ENCODE measurements at places on chromosomes 5 and 9.

GRCh38 chr9:911005-911404 lies 65.5 kb upstream of the DMRT3 start:
- DNase-seq: no peak

- DNase-seq: no peak
These were observed 425 bp downstream of the PTPA start for GRCh38 chr9:129111528-129112151.

DNA sequence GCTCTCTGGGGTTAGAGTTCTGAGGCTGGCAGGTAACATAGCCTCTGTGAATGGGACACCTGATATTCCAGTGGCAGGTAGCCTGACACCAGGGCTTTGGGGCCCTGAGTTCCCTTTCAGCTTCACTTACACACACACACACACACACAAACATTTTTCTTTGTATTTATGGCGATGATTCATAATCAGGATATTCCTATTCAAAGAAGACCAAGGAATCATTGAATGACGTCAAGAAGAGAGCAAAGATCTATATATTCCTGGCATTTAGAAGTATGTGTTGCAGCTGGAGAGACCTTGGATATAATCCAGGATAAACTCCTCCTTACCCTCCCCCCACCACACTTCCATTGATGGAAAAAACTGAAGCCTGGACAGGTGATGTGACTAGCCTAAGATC lies 7.9 kb upstream of the ENTREP1 start:
- DNase-seq: no peak

- DNase-seq: no peak
These were observed 181.8 kb downstream of the ASTN2 start for GRCh38 chr9:117233016-117233415.

DNA sequence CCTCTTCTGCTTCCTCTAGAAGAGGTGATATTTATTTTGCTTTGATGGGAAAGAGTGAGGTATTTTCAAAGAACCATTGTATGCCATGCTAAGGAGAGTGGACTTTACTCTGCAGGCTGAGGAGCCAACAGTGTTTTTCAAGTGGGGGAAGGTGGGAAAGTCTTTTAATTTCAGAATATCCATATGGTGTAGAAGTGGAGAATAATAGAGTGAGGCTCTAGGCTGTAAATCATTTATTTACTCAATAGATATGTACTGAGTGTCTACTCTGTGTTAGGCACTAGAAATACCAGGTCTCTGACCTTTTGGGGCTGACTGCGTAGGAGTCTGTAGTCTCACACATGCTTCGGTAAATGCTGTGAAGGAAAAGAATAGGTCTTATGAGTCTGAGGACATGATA lies 30.7 kb upstream of the TENT2 start:
- DNase-seq: no peak

DNA sequence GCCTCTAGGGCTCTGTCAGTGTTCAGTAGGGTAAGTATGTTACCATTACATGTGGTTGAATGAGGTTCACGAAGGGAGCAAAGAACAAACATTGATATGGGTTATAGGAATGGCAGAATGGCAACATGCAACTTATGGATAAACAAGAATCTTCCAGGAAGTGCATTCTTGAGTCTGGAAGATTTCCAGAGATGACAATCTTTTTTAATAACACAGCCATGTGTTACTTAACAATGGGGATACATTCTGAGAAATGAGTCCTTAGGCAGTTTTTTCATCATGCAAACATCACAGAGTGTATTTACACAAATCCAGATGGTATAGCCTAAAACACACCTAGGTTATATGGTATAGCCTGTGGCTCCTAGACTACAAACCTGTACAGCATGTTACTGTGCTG lies 9.1 kb upstream of the SLC28A3 start:
- no peak for DNase-seq

DNA sequence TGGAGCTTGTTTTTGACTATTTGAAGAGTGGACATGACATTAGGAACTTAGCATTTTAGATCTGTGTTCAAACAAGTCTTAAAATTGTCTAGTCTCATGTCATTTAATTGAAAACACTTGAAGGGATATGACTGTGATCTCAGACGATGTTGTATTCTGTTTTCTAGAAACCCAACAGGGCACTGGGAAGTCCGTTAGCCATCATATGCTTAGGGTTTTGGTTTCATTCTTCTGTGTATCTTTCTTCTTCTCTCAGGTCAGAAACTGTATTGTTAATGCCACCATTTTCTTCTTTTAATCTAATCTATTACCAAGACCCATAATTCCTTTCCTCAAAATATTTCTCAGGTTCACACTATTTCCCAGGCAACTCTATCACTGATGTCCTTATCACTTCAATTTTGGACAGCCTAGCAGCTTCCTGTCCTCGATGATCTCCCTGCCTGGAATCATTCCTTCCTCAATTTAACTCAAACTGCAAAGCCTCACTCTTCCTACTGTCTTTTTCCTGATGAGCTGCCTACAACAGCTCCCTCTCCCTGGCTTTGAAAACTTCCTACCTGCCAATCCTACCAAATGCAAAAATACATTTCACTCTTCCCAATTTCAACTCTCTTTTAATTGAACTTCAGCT lies 77.7 kb downstream of the MEF2C start:
- no peak for DNase-seq

GRCh38 chr9:15824310-15824709 lies 271.5 kb downstream of the CCDC171 start:
- DNase-seq: no peak

DNA sequence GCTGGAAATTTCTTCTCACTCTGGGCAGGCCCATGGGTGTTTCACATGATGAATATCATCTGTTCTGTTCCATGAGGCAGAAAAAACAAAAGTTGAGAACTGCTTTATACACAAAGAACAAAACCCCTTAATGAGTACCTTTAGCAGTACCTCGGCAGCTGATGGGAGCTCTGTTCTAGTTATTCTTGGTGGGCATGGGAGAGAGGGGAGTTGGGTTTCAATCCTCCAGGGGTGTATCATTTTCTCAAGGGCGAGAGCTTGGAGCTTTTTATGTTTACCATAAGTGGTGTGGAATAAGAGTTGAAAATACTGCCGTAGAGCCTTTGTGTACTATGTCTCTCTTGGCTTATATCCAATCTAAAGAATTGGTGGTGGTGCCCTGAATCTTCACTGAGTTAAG lies 103.3 kb upstream of the ZNF608 start:
- no peak for DNase-seq

- DNase-seq: no peak
These were observed 160.8 kb upstream of the CDKN2B start for GRCh38 chr9:22169727-22170503.

DNA sequence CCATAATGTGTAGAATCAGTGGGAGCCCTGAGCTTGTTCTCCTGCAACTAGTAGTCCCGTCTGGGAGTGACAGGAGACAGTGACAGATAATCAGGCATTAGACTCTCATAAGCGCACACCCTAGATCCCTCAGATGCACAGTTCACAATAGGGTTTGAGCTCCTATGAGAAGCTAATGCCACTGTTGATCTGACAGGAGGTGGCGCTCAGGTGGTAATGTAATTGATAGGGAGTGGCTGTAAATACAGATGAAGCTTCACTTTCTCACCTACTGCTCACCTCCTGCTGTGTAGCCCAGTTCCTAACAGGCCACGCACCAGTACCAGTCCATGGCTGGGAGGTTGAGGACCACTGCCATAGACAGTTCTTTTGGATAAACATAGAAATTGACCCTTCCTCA lies 188.7 kb downstream of the ROR2 start:
- no peak for DNase-seq

- no peak for DNase-seq
These were observed 97.1 kb downstream of the UNC13B start for GRCh38 chr9:35258660-35259474.

DNA sequence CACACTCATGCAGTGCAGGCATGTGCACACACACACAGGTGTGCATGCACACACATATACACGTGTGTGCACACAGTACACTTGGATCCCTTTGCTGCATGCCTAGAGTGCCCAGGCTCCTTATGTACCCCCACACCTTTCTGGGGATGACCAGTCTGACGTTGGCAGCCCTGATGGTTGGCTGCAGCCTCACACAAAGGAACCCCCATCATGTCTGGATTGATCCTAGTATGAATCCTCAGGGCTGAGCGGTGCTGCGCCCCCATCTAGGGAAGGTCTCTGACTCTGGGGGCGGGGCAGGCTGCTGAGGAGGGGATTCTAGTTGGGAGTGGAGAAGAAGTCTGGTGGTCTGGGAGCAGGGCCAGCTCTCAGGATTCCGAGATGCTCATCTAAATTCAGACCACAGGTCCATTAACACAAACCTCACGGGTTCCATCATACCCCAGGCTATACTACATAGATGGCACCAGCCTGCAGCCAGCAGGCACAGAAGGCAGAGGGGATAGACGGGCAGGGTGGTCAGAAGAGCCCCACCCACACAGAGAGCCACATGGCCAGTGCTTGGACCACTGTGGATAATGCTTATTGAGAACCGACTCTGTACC lies 50.5 kb upstream of the OLFM1 start:
- no peak for DNase-seq

DNA sequence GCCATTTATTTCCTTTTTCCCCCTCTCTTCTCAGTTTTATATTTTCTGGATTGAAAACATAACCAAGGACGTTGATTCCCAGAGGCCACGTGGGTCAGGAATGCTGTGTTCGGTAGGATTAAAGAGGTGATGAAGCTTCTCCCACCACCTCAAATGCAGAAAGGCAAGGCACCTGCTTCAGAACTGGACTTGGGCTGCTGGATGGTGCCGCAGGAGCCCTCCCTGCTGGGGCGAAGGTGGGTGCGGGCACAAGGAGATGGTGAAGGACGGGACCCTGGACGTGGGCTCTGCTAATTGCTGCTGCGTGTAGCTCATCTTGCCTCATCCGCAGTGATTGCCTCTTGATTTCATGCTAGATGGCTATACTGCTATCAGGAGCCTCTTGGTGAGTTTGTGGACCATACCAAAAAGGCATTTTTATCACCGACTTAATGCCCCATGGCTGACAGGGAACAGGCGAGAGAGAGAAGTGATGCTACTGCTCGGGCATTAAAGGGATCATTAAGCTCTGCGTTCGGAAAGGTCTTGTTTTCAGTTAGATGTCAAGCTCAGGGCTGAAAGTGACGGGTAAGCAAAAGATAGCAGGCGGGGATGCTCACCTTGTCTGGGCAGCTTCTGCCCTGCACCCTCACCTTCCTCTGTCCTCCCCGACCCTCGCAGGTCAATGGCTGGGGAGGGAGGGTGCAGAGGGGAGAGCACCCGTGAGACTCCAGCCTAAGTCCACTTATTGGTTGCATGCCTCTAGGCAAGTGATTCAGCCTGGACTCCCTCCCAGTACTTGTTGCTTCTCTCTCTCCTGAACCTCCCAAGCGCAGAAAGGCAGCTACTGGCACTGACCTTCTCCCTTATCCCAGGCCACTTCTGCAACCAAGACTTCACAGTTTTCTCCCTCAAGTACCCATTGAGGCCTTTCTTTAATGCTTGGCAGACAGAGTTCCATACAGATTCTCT lies 71.6 kb upstream of the FSTL4 start:
- DNase-seq: no peak

GRCh38 chr5:90279091-90279490 lies 130.5 kb downstream of the CETN3 start:
- DNase-seq: no peak

DNA sequence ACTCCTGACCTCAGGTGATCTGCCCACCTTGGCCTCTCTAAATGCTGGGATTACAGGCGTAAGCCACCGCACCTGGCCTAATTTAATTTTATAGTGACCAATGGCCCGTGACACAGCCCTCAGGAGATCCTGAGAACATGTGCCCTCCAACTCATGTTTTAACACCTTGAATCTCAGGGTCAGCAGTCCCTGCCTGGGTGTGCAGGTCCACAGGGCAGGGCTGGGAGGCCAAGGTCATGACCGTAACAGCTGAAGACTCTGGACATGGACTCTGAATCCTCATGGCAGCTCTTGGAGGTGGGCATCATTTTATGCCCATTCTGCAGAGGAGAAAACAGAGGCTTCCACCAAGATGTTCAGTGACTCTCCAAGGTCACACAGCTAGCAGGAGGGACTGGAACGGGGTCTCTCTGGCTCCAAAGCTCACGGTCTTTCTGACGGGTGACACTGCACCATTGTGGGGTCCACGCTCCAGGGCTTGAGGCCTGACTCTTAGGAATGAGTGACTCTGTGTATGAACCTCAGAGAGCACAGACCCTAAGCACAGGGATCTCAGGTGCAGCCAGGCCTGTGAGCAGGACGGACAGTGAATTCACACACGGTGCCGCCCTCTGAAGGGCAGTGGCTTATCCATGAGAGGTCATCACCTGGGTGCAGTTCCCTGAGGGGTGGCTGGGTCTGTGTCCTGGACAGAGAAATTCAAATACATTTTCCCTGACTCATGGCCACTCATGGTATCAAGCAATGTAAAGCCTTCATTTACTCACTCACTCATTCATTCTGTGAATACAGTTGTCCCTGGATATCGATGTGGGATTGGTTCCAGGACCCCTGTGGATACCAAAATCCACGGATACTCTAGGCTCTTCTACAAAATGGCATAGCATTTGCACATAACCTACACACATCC lies 32.8 kb upstream of the LAMC3 start:
- DNase-seq: no peak

DNA sequence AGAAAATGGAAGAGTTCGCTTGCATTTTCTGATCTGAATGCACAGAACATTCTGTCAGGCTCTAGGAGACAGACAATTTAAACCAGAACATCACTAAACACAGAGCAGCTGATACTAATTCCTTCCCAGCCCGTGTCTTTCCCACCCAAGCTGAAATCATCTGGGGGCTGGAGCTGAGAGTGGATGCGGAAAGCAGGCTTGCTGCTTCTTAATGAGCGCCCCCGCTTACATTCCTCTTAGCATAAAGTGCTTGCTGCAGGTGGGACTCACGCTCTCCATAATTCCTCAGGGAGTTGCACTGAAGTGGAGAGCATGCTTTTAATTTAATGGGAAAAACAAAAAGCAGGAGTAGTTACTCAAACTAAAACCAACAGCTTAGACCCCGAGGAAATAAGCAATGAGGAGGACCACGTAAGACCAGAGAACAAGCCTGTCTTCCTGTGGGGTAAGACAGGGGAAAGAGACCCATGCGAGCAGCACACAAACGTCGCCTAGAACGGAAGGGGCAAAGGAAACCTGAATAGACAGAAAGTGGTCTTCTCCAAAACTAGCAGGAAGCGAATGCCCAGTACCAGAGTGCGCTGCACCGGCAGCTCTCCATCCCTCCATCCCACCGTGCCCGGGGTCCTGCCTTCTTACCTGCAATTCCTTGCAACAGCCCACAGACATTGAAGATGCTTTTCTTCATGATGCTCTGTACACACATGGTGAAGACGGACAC lies 139.3 kb downstream of the LHFPL2 start:
- DNase-seq: no peak

DNA sequence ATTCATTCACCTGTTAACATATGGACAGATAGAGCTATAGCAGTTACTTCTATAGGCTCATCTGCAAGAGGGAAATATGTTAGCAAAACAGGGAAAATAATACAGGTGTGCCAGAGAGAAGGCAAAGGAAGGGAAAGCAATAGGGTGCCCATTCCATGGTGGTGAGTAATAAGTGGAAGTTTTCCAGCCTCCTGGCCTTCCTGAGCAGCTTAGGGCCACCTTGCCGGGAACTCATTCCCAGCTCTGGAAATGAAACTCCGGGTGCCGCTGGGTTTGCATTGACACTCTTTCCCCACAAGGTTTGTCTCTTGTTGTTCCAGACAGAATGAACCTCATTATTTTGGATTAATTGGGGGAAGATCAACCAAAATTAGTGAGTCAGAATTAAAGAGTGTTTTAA lies 58.4 kb downstream of the SLC1A3 start:
- no peak for DNase-seq
